ENCODE measurements at places on chromosomes 7 and 10. TPM values are rescaled to one million over a fixed set of nuclear protein-coding genes. Genes with fewer than 3 reads are reported as not detected.

GRCh38 chr7:156080596-156080995, 268.3 kb upstream of the SHH start:
- no peak for DNase-seq

- DNase-seq: no peak
These were observed 102.5 kb downstream of the SND1 start for GRCh38 chr7:127754457-127754856.

- no peak for DNase-seq
These were observed 193.8 kb downstream of the THSD7A start for GRCh38 chr7:11638011-11638774.

PHKG1 gene
- total RNA-seq: 0.31 TPM

PIP4K2A gene
- total RNA-seq: 31.1 TPM

MSMB gene
- total RNA-seq: not detected

TBATA gene
- total RNA-seq: not detected

- DNase-seq: no peak
These were observed 211.1 kb upstream of the ZNF804B start for GRCh38 chr7:88548399-88548798.

TMEM213 gene
- total RNA-seq: not detected

BMPR1A gene
- total RNA-seq: 44.9 TPM

- no peak for DNase-seq
These were observed 924 bp downstream of the BMPR1A start for GRCh38 chr10:86757113-86757972.

- no peak for DNase-seq
These were observed 5.6 kb downstream of the CALML3 start for GRCh38 chr10:5530412-5530806.

IDI2 gene
- not detected for total RNA-seq

PPP1R3C gene
- total RNA-seq: 5.5 TPM

EPO gene
- not detected for total RNA-seq

C10orf143 gene
- total RNA-seq: 1.7 TPM

GRCh38 chr10:47258921-47259320, 41.1 kb upstream of the GDF10 start:
- DNase-seq: no peak

DNA sequence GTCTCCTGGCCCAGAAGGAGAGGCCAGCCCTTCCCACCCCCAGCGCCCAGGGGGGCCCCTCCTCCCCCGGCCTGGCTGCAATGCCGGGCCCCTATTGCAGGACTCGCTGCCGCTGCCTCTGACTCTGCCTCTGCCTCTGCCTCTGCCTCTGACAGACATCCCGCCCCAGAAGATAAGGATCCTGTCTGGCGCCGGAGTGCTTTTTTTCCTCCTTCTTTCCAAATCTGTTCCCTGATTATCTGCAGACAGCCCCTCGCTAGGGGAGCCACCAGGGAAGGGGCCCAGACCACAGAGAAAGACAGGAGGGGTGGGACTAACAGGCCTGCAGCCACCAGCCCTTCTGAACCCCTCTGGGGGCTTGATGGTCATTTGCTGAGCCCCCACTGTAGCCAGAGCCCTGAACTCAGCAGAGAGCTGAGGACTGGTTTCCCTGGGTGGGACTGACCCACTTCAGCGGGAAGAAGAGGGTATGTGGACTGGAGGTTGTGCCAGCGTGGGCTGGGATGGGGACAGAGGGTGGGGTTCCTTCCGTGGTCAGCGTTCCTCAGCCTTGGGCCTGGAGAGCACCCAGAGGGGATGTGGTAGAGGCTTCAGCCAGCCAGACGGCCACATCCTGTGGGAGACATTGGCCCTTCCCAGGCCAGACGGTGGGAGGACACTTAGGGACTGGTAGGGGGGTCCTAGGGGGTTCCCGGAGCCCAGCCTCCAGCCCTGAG, 22.8 kb downstream of the UNC5B start:
- no peak for DNase-seq

DNA sequence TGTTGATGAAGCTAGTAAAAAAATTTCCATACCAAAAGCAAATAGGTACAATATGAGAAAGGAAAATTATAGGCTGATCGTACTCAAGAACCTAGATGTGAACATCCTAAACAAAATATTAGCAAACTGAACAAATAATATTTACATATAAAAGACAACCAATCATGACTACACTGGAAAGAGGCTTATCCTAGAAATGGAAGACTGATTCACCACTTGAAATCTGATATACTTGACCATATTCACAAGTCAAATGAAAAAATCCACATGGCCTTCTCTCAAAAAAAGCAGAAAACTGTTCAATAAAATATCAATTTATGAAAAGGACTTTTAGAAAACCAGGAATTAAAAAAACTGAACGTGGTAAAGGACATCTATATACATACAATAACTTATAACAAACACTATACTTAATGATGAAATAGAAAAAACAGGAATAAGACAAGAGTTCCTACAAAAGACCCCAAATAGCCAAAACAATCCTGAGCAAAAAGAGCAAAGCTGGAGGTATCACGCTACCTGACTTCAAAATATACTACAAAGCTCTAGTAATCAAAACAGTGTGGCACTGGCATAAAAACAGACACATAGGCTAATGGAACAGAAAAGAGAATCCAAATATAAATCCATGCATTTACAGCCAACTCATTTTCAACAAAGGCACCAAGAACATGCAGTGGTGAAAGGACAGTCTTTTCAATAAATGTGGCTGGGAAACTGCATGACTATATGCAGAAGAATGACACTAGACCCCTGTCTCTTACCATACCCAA, 29.2 kb upstream of the FAM180A start:
- DNase-seq: no peak

- no peak for DNase-seq
These were observed 642.7 kb downstream of the IPMK start for GRCh38 chr10:57624856-57625592.

GRCh38 chr10:93435621-93436397, 46.3 kb downstream of the MYOF start:
- DNase-seq: no peak

DNA sequence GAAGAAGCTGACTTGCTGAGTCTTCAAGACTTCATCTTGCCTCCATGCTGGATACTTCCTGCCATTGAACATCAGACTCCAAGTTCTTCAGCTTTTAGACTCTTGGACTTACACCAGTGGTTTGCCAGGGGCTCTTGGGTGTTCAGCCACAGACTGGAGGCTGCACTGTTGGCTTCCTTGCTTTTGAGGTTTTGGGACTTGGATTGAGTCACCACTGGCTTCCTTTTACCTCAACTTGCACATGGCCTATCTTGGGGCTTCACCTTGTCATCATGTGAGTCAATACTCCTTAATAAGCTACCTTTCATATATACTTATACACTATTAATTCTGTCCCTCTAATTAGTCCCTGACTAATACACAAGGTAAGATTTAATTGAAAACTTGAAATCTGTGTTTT, 361.7 kb upstream of the SEMA3C start:
- no peak for DNase-seq

SNCG gene
- total RNA-seq: 141 TPM

CCL26 gene
- total RNA-seq: 1.4 TPM

DNA sequence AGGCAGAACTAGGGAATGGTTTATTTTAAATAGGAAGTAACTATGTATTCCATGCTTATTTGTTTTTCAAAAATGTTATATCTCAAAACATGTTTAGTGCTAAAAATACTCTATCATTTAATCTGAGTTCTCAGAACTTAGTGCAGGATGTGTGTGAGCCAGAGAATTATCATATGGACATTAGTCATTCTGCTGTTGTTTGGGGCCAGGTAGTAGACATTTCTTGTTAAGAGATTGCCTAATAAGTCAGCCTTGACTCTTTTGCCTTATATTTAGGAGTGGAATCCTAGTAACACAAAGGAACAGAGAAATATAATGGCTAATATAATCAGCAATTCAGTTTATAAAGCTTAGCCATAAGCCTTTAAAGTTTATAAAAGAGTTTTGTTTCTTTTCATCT, 149.8 kb downstream of the CCSER2 start:
- no peak for DNase-seq

DNA sequence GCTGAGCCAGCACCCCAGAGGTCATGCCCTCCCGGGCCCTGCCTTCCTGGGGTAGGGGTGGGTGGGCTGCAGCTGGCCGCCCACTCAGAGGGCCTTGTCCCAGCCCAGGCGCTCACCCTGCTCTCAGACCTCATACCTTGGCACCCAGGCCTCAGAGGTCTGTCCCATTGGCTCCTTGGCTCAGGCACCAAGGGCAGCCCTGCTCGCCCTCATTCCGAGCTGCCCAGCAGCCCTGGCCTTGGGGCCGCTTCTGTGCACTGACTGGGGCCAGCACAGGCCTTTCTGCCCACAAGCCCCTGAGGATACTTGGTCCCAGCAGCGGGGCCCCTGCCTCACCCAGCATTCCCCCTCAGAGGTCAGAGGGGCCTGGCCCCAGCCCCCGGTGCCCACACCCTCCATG, 34.3 kb downstream of the YKT6 start:
- DNase-seq: no peak

DNA sequence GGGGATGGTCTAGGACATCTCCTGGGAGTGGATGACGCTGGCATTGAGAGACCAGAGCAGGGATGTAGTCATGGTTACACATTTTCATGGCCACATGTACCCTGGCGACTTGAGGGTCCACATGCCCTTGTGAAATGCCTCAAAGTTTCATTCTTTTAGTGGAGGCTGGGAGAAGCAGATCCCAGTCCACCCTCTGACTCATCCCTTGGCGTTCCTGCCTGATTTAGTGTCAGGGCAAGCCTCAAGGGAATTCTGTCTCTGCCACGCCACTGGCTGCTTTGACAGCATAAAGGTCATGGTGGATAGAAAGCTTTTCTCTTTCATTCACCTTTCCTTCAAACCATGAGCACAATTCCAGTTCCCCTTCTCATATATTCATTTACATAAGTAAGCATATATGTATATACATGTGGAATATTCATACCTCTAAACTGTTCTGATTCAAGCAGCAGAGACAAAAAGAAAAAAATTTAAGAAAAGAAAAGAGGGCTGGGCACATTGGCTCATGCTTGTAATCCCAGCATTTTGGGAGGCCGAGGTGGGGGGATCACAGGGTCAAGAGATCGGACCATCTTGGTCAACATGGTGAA, 21.8 kb upstream of the KIF5B start:
- no peak for DNase-seq

DNA sequence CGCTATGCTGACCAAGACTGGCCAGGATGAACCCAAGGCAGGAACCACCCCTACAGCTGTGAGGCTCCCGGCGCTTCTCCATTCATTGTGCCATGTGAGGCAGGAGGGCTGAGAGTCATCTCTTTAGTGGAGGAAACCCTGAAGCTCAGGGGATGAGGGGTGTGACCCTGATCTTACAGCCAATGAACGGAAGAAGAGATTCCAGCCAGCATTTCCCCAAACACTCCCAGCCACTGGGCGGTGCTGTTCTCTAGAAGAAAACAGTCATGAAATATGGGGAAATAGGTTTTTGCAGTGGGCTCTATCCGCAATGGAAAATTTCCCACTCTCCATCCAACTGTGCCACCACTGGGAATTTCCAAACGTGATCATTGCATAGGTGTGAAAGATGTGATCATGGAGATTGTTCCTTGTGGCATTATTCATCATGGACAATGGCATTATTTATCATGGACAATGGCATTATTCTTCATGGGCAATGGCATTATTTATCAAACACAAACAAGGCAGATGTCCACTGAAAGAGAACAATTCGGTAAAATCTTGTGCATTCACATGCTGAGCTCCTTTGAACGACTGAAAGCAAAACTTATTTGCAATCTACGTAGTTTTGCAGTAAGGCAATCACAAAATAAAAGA, 14.0 kb upstream of the SLC18A2 start:
- DNase-seq: no peak

DNAJC9 gene
- total RNA-seq: 14.8 TPM

CFAP69 gene
- total RNA-seq: 28.4 TPM

DNA sequence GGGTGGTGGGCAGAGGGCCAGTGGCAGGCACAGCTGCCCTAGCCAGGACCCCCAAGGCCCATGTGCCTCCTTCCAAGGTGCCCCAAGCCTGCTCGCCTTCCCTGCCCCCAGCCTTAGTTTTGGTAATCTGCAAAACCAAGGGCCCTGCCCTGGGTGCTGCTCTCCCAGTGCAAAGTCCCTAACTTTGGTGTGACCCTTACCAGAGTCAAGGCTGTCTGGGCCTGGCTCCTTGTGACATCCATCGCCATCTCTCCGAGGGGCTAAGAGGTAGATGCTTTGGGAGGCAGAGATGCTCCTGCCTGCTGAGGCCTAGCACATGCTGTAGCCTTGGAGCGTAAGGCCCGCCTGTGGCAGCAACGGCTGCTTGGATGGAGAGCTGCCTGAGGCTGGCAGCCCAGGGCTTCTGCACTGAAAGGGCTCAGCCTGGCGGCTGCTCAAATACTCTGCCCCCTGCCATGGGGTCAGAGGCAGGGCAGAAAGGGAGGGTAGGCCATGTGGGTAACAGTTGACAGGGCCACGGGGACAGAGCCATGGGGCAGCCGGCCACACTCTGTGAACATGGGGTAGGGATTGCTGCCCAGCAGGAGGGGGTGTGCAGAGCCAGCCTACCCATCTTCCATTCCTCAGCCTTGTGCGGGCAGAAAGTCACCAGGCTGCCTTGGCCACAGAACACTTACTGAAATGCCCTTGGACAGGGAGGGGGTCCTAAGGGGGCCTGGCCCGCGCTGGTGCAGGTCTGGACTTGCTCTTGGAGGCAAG, 17.9 kb upstream of the MYL7 start:
- peak; percentile 8 for DNase-seq

DNA sequence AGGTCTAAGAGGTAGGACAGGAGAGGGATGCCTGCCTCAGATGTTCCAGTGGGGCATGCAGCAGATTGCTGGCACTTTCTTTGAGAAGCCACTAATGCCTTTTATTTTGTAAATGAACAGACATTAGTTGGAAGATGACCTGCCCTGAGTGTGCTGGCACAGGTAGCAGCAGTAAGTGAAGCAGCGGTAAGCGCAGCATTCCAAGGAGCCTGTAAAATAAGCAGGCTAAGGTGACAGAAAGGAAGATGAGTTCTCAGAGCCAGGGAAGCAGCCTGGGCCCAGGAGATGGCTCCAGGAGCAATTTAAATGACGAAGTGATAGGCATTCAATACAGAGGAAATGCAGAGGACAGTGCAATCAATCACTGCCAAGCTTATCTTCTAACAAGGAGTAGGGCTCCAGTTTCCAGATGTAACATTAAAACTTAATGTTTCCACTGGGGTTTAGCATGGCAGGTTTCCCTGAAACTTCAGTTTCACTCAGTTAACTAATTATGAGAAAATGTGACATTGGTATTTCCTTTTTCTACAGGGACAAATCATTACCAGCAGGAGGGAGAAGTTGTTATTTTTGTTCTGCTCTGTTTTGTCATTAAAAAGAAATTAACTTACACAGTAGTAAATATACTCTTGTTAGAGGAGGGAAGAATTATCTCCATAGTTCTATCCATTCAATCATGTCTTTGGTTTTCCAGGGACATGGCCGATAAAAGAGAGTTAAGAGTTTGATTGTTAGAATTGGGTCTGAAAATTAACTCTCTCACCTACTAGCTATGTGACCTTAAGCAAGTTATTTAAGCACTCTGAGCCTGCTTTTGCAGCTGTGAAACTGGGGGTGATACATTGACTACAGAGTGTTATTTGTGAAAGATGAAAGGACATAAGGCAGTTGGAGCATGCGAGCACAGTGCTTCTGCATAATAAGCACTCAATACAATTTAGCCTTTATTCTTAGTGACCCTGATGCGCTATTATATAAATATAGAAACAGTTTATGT, 96.6 kb upstream of the PTN start:
- no peak for DNase-seq

- DNase-seq: no peak
These were observed 16.2 kb downstream of the PKD1L1 start for GRCh38 chr7:47932016-47932415.

All from omental fat pad (tissue), 4 donors.